Cerebellar cortex (tissue), 1 donor: ENCODE measurements at places on chromosomes 11 and 22.

DNA sequence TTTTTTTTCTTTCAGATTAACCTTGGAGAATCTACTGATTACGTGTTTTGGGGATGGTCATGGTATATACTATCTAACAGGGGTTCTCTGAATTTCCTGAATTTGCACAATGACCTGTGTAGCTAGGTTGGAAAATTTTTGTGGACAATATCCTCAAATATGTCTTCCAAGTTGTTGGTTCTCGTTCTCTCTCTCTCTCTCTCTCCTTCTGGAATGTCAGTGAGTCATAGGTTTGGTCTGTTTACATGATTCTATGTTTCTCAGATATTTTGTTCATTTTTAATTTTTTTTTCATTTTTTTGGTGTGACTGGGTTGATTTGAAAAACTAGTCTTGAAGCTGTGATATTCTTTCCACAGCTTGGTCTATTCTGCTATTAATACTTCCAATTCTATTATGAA is 604.0 kb upstream of the ANO3 start:
- no peak for DNase-seq

DNA sequence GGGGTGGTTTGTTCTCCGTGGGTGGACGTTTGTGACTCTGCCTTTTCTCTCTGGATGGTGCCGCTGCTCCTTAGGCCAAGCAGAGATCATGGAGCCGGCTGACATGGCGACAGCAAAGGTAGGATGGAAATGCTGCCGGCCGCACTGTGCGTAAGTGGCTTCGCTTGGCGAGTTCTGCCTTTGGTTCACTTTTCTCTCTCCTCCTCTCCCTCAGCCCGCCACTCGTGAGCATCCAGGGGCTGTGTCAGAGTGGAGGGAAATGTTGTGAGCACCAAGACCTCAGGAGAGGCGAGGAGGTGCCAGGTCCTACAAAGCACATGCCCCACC is 80.5 kb downstream of the GRAMD1B start:
- DNase-seq, result no peak

- peak; percentile 73 for DNase-seq
These were observed 157.7 kb downstream of the C11orf91 start for GRCh38 chr11:33542921-33543320.

- no peak for DNase-seq
These were observed 389.1 kb downstream of the NXPE2 start for GRCh38 chr11:115067471-115067870.

- no peak for DNase-seq
These were observed 689 bp upstream of the RAB39A start for GRCh38 chr11:107927559-107927958.

- no peak for DNase-seq
These were observed 109.0 kb downstream of the TRIM29 start for GRCh38 chr11:120028897-120029258.

GRCh38 chr22:45742866-45743450 is 71.3 kb downstream of the ATXN10 start:
- DNase-seq, result no peak

- peak; percentile 59 for DNase-seq
These were observed 589.5 kb upstream of the CADM1 start for GRCh38 chr11:116093481-116094270.

GRCh38 chr11:118882491-118882890 is 1.2 kb upstream of the CXCR5 start:
- no peak for DNase-seq

- no peak for DNase-seq
These were observed 3.8 kb upstream of the TMEM123 start for GRCh38 chr11:102456381-102456780.

DNA sequence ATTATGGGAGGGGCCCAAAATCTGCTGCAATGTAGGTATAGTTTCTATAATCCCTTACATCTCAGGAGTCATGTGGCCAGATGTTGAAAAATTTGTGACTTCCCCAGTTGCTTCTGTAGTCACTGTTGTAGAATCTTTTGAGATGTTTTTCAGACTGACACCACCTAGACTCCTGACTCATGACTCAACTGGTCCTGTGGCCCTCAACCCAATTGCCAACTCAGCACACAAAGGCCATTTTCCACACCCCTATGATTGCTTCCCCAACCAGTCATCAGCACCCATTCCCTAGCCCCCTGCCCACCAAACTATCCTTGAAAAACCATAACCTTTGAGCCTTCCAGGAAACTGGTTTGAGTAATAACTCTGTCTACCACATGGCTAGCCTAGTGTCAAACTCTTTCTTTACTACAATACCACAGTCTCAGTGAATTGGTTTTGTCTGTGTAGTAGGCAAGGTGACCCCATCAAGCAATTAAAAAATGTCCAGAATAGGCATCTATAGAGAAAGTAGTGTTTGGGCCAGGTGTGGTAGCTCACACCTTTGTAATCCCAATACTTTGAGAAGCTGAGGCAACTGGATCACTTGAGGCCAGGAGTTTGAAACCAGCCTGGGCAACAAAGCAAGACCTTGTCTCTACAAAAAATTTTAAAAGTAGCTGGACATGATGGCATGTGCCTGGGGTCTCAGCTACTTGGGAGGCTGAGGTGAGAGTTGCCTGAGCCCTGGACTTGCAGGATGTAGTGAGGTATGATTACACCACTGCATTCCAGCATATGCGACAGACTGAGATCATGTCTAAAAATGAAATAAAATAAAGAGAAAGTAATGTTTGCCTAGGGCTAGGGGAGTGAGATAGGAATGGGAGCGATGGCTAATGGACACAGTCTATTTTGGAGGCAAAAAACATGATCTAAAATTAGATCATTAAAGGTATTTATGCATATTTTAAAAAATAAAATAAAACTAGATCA is 24.1 kb upstream of the FEZ1 start:
- no peak for DNase-seq

- DNase-seq, result no peak
These were observed 817.2 kb downstream of the FAM181B start for GRCh38 chr11:81916451-81916850.

DNA sequence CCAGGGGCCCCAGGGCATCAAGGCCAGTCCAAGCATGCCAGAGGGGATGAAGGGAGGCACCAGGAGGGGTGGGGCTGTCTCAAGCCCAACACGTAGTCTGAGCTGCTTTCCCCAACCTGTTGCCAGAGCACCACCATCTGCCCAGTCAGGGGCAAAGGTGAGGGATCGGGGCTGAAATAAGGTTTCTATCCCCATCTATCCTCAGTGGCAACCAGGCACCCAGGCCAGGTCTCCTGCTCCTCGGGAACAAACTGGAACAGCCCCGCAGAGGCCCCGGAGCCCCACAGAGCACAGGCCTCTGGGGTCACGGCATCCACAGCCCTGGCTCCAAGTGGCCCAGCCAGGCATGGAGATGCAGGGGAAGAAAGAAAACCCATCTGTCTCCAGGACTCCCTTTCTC is 19.3 kb downstream of the STARD10 start:
- DNase-seq, result no peak

DNA sequence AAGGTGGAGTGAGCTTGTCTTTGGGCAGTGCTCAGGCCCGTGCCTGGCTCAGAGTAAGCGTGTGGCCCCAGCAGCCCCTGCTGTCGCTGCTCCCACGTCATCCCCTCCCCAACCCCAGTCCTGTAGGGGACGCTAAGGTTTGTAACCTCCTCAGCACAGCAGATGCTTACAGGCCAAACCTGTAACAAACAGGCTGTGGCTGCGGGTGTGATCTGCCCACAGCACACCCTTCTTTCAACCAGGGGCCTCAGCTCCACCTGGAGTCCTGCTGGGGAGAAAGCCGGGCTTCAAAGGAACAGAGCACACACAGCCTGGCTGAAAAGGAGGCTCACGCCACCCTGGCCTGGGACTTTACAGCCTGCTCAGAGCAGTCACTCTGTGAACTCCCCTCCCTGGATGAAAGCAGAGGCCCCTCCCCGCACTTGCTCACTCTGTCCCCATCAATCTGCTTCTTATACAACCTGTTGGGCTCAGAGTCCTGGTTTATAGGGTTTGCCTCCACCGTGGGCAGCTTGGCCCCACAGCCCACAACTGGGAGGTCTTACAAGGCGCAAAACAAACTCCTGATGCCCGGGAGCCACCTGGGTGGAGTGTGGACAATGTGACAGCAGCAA is 54.3 kb downstream of the SCUBE1 start:
- DNase-seq, result no peak

- DNase-seq, result no peak
These were observed 741 bp downstream of the PHRF1 start for GRCh38 chr11:576811-577610.

DNA sequence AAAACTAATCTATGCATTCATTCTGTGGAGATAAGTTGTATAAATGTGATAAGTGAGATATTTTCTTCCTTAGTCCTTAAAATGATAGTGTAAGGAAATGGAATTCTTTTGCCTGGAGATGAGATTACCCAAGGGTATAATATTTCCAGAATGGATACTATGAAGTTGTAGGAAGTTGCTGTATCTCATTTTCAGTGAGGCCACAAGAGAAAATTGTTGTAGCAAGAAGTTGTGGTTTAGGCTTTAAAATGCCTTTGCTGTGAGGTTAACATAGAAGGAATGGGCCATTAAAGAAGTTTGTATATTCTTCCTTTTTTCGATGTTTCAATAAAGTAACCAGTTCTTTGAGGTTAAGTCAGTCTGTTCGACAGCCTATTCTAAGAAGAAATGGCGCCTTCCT is 50.7 kb upstream of the LIN7C start:
- DNase-seq, result no peak

- no peak for DNase-seq
These were observed 2.3 kb upstream of the SMPD1 start for GRCh38 chr11:6387811-6388599.

DNA sequence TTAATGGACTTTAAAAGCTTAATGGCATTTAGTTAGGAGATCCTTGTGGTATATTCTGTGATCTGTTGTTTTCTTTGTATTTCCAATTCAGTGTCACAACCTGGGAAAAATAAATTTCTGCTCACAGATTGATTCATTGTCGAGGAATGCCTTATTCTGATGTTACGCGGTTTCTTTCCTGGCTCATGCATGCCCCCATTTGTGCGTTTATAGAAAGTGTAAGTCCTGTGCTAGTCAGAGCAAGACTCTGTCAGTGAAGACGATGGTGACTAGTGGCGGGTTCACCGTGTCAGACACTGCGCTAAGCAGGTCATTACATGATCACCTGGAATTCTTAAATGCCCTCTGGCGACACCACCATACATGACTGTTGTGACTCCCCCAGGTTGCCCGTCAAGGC is 169.4 kb downstream of the TBC1D22A start:
- DNase-seq, result no peak
